NCI-H748 treated with DMSO at 0.1 percent for 48 hours (cell line): ENCODE measurements at places on chromosomes 13 and 19.
A peak's percentile ranks its signal among the peaks of the same experiment; 100 is the strongest.

GRCh38 chr13:95660981-95661581 is 15.9 kb upstream of the DNAJC3 start:
- peak; percentile 12 for DNase-seq

DNA sequence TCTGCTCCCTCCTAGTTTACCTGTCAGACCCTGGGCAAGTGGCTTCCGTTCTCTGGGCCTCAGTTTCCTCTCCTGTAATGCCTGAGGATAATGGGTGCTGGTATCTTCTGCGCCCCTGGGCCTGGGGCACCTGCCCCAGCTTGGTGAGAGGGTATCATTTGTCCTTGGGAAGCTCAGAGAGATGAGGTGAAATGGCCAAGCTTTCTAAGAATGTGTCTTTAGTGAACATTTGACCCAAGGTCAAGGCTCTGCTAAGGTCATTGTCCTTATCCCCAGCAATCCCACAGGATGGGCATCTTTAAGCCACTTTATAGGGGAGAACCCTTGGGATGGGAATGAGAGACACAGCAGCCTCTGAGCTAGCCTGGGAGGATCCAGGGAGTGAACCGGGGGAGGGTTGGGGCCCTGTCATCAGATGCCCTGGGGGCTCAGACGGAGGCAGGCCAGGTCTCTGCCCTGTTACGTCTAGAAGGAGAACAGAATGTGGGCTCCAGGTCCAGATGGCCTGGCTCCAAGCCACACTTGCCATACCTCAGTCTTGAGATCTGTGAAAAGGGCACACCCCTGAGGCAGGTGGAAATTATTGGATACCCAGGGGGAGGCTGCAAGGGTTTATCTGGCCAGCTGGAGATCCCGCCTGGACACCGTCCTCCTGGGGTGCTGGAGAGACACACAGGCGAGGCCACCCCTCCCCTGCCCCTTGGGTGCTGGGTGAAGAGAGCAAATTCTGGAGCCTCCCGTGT is 1.1 kb upstream of the NFIC start:
- no peak for DNase-seq

GRCh38 chr13:40208517-40208916 is 457.9 kb downstream of the FOXO1 start:
- no peak for DNase-seq

DNA sequence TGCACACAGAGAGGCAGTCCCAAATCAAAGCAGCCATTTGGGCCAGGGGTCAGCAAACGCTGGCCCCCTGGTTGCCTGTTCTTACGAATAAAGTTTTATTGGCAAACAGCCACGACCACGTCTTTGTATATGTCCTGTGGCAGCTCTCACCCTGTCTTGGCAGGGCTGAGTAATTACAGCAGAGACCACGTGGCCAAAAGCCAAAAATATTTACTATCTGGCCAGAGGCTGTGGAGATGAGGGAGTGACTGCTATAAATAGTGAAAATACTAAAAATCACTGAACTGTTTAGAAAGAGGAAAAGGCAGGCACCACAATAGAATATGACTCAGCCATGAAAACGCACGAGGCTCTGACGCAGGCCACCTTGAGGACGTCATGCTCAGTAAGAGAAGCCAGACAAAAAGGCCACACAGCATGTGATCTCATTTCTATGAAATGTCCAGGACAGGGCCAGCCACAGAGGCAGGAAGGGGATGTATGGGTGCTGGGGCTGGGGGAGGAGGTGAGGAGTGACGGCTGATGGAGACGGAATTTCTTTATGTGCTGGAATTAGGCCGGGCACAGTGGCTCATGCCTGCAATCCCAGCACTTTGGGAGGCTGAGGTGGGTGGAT is 29.4 kb downstream of the SMIM24 start:
- no peak for DNase-seq

GRCh38 chr19:57888560-57889231 is at the start of gene ZNF814:
Gene ZNF814, minus strand, starts transcription at chr19:57889037. Its CDS starts 235 bp downstream, at chr19:57888802.
- peak; percentile 94 for DNase-seq

- no peak for DNase-seq
Observed at GRCh38 chr13:75787249-75787928, 151.3 kb downstream of the LMO7 start.

DNA sequence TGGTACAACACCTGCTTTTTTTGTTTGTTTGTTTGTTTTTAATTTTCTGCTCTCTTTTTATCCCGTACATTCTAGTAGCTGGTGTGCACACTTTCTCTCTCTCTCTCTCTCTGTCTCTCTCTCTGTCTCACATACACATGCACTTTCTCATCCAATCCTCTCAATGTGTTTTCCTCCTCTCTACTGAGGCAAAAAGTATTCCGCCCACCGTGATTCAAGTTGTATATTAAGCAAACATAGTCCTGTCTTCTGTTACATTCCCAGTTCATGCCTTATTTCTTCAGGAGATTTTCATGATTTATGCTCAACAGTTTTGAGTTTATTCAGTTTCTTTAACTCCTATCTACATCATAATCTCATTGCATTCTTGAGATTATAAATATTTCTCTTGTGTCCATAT is 38.2 kb upstream of the SCEL start:
- no peak for DNase-seq

- DNase-seq = no peak
Observed at GRCh38 chr13:37775871-37776270, 93.7 kb downstream of the TRPC4 start.
